ENCODE measurements at places on chromosomes 3 and 15. TPM values are rescaled to one million over a fixed set of nuclear protein-coding genes. Genes with fewer than 3 reads are reported as not detected.

Gene KNG1
- not detected for total RNA-seq

Gene SERINC4
- total RNA-seq = not detected

Gene OR5K2
- total RNA-seq = not detected

Gene CCR4
- not detected for total RNA-seq

Gene NOX5
- total RNA-seq = 0.39 TPM

Gene IL17RD
- 2.3 TPM for total RNA-seq

Gene SOX2
- not detected for total RNA-seq

Gene FBXW12
- total RNA-seq = not detected

Gene CHRM5
- total RNA-seq = not detected

Gene DPPA2
- total RNA-seq = not detected

Gene STX19
- not detected for total RNA-seq

Gene TNFAIP8L3
- total RNA-seq = 12.1 TPM

Gene ARHGEF3
- 5.7 TPM for total RNA-seq

Gene CLSTN2
- total RNA-seq = 0.24 TPM

Gene DOCK3
- under 0.01 TPM for total RNA-seq

Gene C2CD4A
- not detected for total RNA-seq

Gene USF3
- 8.4 TPM for total RNA-seq

Gene ULK3
- total RNA-seq = 21.5 TPM

Gene ZPLD1
- total RNA-seq = not detected

Gene USP4
- total RNA-seq = 15.2 TPM

Gene COLQ
- not detected for total RNA-seq

Gene WNT7A
- total RNA-seq = not detected

Gene AADACL2
- total RNA-seq = not detected

Gene PSTPIP1
- total RNA-seq = 1.4 TPM

Gene KLF15
- total RNA-seq = 9.5 TPM

Gene PLS1
- total RNA-seq = 0.96 TPM

Gene PGBD4
- 1.4 TPM for total RNA-seq

Gene NANOGP8
- total RNA-seq = not detected

Gene RYR3
- total RNA-seq = not detected

Gene REC114
- total RNA-seq = not detected

Gene ZNF80
- total RNA-seq = not detected
